ENCODE measurements at places on chromosomes 2 and 18.

- DNase-seq, result no peak
These were observed 452.4 kb downstream of the ZEB2 start for GRCh38 chr2:144067506-144067905.

DNA sequence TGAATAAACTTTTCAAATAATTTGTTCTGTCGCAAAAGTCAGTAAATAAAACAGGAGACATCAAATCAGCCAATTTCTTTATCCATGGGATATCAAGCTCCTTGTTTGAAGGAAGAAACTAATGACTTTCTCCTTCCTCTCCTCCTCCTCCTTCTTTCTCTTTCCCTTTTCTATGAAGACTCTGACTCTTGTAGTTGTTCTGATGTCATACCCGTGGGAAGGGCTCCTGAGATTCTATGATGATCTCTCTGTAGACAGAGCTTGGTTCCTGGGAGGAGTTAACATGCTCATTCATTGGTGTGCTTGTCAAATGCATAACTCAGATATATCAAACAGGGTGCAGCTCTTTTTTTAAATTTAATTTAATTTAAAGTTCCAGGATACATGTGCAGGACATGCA is 118.7 kb upstream of the KCTD1 start:
- no peak for DNase-seq

GRCh38 chr18:1559563-1559962 is 654.9 kb downstream of the ADCYAP1 start:
- no peak for DNase-seq

DNA sequence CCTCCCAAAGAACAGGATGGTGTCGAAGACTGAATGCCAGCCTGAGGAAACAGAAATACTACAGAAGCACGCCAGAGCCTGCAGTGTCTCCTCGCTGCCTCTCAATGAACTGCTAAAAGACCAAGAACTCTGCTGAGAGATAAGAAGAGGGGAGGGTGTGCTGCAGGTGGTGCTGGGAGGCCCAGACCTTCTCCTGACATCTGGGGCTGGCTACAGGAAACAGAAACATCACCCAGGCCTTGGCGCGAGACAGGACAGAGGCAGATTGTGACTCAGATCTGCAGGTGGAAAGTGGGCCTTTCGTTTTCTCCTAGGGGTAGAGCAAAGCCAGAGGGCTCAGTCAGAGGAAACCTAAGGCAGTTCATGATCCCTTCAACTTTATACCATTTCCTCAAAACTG is 250.3 kb upstream of the TCF4 start:
- DNase-seq, result no peak

DNA sequence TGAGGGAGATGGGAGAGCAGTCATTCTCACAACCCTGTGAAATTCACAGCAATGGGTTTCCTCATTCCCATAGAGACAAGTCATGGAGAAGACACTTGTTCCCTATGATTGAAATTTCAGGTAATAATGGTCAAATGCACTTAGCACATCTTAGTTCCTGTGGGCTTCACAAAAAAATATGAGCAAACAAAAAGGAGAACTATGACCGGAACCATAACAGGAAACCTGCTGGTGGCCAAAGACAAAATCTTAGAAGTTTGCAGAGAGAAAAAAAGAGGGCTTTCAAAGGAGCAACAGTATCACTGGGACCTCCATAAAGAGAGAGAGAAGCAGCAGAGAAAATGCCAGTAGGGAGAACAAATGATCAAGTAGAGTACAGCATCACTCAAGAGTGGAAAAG is 138.9 kb upstream of the APCDD1 start:
- DNase-seq, result no peak

- no peak for DNase-seq
These were observed 3.5 kb upstream of the ZSWIM2 start for GRCh38 chr2:186852508-186852907.

GRCh38 chr2:170972296-170973224 is 43.5 kb downstream of the GORASP2 start:
- DNase-seq, result no peak

- no peak for DNase-seq
These were observed 37.6 kb downstream of the CDH7 start for GRCh38 chr18:65788373-65788772.

DNA sequence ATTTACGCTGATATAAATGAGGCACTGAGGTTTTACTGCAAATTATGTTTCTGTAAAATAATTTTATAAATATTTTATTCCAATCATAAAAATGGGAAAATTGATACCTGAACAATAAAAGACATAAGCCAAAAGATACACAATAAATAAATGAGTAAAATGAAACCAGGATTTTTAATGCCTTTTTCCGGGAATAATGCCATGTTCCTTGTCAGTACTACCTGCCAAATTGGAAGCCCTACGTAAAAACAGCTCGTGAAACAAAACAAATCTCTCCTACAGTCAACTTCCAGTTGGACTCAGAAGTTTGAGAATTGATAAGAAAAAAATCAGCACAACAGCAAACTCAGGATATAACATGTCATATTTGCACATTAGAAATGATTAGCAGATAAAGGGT is 18.0 kb downstream of the GALNT3 start:
- no peak for DNase-seq

- DNase-seq, result no peak
These were observed 110.9 kb upstream of the DNAJC10 start for GRCh38 chr2:182605166-182605565.
